ENCODE measurements at places on chromosomes 7 and 10.
A peak's percentile ranks its signal among the peaks of the same experiment; 100 is the strongest.

DNA sequence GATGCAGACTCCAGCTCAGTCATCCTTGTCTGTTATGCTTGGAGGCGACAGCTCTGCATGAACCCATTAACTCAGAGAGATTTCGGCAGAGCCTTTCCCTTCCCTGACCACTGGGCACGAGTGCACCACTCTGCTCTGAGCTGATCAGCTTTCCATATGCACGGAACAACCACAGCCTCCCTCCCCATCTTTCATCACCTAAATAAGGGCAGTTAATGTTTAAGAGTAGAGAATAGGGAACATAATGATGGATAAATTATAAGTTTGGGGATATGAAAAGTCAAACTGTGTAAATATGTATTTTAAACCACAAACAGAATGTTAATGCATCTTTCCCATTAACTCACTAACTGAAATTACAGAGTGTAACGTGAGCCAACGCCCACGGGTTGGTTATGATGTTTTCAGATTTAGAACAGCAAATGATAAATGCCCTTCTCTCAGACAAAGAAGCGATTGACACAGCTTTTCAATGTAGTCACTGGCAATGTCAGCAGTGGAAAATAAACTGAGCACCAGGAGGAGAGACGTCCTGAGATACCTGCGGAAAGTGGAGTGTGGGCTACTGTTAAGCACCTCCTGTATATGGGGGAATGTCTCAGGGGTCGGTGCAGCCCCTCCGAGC, 658.2 kb downstream of the LRMDA start:
- DNase-seq, result no peak

GRCh38 chr7:47813620-47814260, 134.5 kb downstream of the PKD1L1 start:
- DNase-seq, result no peak

DNA sequence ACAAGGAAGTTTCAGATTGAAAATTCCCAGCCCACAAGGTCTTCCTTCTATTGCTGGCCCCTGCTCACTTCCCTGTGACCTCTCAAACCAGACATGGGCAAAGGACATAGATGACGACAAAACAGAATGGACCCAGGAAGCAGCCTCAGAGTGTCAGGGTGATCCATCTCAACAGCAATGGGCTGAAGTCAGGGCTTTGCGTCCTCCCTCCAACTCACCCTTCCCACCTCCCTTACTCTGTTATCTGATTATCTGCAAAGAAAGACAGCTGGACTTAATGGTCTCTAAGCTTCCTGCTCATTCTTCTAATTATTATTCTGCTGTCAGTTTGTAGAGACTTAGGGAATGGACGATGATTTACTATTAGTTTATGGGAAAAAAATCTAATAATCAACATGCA, 115.9 kb downstream of the PIP4K2A start:
- no peak for DNase-seq

DNA sequence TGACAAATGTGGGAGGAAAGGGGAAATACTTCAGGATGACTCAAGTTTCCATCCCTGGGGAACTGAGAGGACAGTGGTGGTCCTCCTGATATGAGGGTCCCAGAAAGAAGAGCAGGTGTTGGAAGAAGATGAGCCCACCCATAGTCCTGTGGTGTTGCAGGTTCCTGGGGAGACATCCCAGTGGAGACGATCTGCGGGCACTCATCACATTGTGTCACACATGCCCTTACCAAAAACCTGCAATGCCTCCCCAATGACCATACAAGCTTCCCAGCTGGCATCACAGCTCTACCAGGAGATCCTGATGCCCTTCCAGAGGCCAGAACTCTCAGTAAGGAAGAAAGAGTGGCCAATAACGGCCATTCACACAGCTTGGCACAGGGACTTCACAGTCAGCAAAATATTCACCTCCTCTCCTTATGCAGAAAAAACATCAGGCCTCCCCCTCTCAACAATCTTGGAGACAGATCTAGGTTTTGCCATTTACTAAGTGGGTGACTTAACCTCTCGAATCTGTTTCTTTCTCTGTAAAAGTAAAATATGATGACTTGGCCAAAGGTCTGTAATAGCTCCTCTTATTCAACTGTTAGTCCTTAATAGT, 9.0 kb downstream of the PUS7 start:
- no peak for DNase-seq

- no peak for DNase-seq
Measured at GRCh38 chr10:75532253-75532924, 101.0 kb downstream of the LRMDA start.

- no peak for DNase-seq
Measured at GRCh38 chr7:77553123-77553522, 16.0 kb downstream of the PTPN12 start.

DNA sequence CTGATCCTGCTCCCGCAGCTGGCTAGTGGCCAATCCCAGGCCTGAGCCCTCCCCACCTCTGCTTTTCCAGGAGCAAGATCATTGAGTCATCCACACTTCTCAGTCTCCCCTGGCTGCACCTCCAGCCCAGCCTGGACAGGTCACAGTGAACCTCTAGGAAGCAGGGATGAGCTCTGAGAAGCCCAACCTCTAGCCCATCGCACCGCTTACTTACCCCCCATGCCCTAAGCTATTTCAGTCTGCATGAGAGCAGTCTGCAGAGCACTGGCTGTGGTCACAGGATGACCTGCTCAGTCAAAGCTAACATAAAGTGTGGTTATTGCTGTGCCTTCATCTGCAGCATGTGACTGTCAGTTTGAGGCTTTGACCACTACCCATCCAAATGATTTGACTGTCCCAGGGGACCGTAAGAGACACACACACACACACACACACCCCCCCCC, 129.2 kb downstream of the SORBS1 start:
- DNase-seq, result no peak

GRCh38 chr10:128854963-128855362, 612.1 kb upstream of the MGMT start:
- no peak for DNase-seq

DNA sequence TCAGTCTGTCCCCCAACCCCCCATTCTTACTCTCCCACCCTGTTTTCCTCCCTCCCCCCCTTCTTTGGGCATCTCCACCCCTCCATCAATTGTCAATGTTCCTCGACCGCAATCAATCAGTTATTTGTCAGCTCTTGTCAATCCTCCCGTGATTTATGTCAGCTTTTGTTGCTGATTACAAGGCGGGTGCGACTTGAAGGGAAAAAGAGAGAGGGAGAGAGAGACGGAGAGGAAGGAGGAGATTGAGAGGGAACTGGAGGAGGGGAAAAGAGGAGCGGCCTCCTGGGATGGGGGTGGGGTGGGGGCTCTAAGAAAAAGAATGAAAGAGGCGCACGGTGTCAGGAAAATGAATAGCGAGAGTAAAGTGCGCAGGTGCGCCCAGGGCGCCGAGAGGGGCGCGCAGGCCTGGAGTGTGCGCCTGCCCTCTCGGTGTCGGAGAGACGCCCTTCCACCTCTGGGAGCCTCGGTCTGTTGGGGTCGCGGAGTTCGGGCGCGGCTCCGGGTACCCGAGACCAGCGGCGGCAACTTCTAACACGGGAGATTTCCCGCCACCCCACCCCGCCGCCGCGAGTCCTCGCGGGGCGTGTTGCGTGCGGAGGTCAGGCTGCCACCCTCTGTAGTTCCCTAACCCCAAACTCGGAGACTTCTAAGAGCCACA, 1.1 kb upstream of the ZNF503 start:
- DNase-seq, result no peak

- no peak for DNase-seq
Measured at GRCh38 chr10:78247266-78247665, 213.6 kb downstream of the RPS24 start.

DNA sequence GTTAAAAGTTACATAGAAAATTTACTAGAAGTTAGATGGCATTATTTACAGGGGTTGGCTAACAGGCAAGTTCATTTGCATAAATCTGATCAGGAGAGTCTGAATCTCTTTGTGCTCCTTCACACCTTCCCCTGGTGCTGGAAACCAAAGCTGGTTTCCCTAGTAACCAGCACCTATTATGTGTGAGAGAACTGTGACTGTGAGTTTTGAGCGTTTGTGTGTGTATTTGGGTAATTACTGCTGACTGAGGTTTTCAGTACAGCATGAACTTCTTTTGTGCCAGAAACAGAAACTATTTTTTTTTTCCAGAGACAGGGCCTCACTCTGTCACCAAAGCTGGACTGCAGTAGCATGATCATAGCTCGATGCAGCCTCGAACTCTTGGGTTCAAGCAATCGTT, 10.3 kb upstream of the IFIT1B start:
- no peak for DNase-seq

DNA sequence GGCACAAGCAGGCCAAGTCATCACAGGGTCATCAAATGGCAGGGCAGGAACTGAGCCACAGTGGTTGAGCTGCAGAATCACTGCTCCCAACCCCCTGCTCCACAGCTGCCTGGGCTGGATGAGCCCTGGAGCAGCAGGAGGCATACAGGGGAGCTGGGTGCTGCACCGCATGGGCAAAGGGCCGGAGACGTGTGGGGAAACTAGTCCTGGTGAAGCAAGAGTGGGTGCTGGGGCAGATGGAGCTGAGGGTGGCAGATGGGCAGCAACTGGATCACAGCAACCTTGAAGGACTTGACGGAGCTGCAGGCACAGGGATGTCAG, 16.0 kb upstream of the VOPP1 start:
- no peak for DNase-seq

GRCh38 chr7:30729642-30730041, 22.3 kb upstream of the INMT start:
- no peak for DNase-seq

- DNase-seq, result peak; percentile 7
Measured at GRCh38 chr7:159031135-159031701, 113.4 kb downstream of the VIPR2 start.

GRCh38 chr10:79910836-79911235, 38.1 kb downstream of the SFTPD start:
- no peak for DNase-seq

DNA sequence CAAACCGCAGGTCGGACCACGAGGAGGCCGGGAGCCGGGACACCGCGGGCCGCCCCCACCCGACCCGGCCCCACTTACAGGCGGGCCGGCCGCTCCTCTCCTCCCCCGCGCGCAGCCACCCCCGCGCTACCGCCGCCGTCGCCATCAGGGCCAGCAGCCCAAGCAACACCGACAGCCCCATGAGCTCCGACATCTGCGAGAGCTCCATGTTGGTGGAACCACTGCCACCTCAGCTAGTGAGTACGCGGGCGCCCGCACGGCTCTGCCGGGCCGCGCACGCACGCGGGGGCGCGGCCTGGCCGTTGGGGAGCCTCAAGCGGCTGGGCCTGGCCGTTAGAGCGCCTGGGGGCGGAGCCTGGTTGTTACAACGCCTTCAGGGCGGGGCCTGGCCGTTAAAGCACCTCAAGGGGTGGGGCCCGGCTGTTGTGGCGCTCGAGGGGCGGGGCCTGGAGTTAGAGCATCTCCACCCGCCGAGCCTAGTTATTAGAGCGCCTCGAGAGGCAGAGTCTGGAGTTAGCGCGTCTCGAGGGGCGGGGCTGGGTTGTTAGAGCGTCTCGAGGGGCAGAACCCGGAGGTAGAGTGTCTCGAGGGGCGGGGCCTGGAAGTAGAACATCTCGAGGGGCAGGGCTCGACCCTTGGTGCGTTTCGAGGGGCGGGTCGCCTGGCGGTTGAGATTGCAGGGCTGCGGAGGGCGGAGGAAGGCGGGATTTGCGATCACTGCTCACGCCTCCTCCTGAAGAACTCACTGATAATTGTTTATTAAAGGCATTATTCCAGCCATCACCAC, at the start of gene TBL2:
TBL2 (minus strand) TSS at position 238 of the 787 bp plus-strand sequence; CDS start at position 208, 30 bp downstream.
- peak; percentile 99 for DNase-seq

DNA sequence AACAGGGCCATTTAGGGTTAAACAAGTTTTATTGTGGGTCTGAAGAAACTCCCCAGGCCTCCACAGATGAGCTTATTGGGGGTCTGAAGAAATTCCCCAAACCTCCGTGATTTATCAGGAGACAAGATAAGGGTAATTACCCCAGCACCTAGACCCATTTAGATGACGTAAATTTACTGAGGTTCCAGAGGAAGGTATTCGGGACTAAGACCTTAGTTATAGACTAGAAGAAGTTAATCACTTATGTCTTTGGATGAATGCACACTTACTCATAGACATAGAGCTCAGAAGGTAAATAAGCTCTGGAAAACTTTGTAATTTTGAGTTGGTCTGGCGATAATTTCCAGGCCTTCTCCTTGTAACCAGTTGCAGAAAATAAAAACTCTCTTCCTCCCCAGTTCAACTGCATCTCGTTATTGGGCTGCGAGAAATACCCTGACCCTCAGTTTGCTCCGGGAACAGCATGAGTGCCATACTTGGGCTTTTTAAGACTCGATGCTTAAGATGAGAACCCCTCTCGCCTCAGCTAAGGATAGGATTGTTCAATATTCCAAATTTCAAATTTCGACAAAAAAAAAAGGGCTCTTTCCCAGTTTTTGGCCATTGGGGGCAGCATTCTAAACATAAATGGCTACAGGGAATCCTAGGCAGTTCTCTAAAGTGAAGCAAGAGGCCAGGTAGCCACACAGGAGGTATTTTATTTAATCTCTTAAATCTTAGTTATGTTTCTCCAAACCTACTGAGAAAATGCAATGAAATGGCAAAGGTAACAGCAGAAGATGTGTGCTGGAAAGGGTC, 74.7 kb upstream of the PFKP start:
- no peak for DNase-seq

- no peak for DNase-seq
Measured at GRCh38 chr7:129859183-129859582, 93.6 kb downstream of the UBE2H start.

DNA sequence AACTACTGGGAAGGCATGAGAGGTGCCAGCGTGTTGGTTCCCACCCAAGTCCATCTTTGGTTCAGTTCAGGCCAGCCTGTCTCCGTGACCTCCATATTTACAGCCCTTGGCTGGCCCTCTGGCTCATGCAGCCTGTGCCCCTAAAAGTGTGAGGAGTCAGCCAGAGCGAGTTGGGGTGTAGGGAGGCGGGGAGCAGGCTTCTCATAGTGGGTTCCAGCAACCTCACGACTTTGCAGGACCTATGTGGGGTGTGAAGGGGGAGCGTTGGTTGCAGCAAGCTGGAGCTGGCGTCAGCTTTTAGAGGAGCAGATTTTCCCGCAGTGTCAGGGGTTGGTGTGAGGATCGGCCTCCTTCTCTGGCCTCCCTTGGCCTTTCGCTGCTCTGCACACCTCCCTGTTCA, 9.8 kb downstream of the TSPAN14 start:
- no peak for DNase-seq

DNA sequence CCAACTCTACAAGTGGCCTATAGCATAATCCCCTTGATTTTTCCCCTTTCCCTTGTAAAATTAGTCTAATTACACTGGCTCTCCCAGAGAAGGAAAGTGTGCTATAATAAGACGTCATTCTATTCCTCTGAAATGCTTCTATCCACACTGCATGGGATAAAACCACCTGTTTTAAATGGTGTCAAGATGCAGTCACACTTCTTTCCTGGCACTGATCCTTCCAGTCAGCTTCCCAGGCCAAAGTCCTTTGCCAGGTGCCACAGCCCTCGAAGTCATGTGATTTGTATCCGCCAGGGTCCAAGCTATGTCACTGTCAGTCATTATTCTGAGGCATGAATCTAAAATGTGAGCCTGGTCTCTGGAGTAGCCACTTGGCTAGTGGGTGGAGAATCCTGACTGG, 169.0 kb upstream of the KIAA1217 start:
- DNase-seq, result no peak

- DNase-seq, result no peak
Measured at GRCh38 chr7:130904031-130904757, 170.2 kb upstream of the KLF14 start.
